ENCODE measurements at places on chromosomes 5 and 9.

GRCh38 chr5:9920697-9921096 is 290.5 kb upstream of the TAS2R1 start:
- no peak for DNase-seq

DNA sequence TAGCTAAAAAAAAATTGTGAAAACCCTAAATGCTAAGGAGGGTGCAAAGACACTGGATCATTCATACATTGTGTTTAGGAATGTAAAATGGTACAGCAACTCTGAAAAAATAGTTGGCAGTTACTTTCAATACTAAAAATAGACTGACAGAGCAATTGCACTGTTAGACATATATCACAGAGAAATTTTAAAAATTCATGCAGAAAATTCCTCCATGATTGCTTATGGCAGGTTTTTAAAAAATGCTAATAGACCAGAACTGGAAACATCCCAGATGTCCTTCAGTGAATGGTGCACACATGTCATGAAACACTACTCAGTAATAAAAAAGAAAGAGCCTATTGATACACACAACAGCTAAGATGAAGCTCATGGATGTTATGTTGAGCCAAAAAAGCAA is 349.8 kb upstream of the DAB2 start:
- no peak for DNase-seq

DNA sequence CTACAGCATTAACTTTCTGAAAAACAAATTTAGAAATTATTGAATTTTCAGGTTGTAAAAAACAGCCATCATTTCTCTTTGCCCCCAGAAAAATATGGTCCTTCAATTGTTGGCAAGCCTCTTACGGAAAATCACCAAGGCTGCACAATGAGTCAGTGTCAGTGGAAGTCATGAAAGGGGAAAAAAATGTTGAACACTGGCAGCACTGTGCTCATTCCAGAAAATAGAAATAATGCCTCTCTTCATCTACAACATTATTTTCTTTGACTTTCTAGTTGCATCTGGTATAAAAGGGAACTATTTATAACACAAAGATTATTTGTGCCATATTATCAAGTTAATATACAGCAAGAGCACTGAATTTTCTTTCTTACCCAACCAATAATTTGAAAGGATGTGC is 26.7 kb upstream of the STK32A start:
- no peak for DNase-seq

DNA sequence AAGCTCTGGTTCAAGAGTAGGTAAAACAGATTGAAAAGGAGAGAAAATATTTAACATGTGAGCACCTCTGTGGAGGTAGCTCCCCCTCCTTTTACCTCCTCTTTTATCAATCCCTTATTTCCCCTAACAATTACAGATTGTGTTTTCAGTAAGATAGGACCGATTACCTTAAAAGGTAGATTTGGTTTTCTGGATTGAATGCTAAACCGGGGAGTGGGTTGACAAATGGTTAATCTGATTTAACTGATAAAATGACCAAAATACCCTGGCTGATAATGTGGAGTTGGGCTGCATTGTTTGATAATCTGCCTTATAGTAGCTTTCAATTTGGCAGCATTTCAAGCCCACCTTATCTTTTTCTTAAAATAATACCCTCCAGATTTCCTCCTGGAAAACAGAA is 83.9 kb downstream of the EGFLAM start:
- DNase-seq = no peak

DNA sequence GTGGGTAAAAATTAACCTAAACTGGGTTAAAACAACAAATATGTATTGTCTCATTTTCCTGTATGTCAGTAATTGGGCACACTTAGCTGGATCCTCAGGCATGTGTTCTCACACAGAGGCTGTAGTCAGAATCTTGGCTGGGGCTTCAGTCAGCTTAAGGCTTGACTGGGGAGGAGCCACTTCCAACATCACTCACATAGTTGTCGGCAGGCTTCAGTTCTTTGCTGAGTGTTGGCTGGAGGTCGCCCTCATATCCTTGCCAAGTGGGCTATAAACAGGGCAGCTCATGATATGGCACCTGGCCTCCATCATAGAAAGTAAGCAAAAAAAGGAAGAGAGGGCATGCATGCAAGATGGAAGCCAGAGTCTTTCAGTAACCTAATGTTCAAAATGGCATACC is 173.0 kb downstream of the GIN1 start:
- DNase-seq = no peak

DNA sequence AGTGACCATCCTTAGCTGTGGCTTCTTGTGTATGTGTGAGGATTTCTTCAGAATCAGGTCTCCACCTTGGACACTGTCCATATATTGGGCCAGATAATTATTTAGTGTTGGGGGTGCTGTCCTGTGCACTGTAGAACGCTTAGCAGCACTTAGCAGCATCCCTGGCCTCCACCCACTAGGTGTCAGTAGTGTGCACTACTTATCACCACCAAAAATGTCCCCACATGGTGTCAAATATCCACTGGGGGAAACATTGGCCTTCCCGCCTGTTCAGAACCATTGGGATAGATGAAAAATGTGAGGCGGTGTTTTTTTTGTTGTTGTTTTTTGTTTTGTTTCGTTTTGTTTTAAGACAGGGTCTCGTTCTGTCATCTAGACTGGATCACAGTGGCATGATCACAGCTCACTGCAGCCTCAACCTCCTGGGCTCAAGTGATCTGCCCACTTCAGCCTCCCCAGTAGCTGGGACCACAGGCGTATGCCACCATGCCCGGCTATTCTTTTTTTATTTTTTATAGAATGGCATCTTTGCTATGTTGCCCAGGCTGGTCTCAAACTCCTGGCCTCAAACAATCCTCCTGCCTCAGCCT is 67.7 kb downstream of the TENT4A start:
- no peak for DNase-seq

GRCh38 chr5:63127054-63127453 is 548.4 kb downstream of the LRRC70 start:
- DNase-seq = no peak

DNA sequence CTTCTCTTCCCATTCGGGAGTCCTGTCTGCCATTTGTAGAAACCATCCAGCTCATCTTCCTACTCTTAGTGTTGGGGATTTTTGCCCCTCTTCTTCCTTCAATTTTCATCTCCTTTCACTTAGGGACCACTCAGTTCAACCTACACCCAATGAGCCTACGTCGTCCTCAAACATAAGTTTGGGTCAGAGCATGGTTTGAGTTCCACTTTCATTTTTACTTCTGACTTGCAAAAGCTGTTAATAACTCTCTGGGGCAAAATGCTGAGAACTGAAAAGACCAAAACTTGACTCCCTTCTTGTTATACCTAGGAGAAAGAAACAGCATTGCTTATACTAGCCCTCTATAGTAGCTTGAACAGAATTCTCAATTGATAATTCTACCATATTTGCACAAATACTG is 381.5 kb upstream of the MPDZ start:
- DNase-seq = no peak

DNA sequence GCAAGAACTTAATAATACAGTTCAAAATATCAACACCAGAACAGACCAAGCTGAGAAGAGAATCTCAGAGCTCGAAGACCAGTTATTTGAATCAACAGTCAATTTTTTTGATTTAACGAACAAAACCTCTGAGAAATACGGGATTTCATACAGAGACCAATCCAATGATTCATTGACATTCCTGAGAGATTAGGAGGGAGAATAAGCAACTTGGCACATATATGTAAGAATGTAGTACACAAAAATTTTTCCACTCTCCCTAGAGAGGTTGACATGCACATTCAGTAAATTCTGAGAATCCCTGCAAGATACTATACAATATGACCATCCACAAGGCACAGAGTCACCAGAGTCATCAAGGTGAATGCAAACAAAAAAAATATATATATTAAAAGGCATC is 1577.3 kb upstream of the C9orf72 start:
- DNase-seq = no peak

DNA sequence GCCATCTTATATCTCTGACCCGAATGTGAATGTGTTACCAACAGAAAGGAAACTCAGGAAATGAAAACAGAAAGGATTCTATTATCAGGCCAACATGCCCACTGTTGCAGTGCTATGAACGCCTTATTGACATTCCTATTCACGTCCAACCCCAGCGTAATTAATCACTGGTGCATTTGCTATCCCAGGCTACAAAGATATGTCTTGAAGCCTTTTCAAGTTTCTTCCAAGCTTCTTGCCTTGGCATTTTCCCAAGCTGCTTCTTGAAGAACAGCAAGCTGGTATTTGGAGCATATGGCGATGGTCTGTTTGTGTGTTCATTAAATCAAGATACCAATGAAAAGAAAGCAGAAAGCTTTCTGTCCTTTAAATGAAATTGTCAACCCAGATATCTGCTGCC is 579.2 kb upstream of the ZNF462 start:
- DNase-seq = no peak

- peak; percentile 50 for DNase-seq
These were observed 29.1 kb downstream of the ANKDD1B start for GRCh38 chr5:75640395-75640794.

DNA sequence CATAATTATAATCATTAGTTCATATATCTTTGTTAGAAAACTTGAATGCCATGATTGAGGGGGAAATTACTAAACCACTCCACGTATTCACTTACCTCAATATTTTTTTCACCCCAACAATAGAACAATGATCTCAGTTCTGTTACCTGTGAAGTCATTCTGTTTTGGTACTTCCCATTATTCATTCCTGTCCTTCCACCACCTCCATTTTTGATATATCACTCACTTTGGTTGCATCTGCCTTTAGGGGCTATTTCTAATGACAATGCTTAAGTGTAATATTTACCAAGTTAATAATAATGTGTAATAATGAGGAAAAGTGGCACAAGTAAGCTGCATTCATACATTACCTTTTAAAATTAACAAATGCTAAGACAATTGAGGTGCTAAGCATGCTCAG is 218.4 kb downstream of the SPATA31D1 start:
- DNase-seq = no peak

DNA sequence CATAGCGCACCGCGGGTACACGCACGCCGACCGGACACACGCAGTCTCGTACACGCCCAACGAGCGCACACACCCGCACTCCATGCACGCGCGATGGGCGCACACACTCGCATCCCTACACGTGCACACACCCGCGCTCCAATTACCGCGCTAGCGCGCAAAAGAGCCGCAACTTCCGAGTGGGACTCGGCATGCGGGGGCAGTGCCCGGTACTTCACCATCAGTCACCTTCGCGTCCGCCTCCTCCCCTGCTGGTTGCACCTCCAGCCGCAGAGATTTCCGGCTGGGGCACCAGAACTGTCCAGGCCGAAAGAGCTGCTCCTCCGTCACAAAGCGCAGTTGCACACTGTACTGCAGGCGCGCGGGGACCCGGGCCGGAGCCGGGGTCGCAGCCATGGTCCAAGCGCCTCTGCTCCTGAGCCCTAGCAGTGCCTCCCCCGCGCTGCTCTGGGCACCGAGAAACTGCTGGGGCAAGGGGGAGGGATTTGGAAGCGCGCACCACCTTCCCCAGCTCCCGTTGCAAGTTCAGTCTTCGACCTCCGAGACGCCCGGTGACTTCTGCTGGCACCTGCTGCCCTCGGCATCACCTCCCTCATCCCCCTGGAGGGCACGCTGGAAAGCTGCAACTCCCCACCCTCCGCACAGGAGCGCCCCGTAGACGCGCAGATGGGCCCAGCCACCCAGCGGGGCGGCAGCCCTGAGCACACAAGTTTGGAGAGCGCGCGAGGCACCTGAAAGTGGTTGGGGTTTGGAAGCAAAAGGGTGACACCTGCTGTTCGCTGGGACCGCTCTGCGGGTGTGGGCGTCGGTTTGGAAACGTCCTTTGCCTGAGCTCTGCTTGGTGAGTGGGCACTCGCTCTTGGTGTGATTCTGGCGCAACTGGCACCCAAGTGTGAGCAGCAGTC is 337.4 kb upstream of the PUM3 start:
- DNase-seq = no peak

All from HFF-Myc (cell line).